ENCODE measurements at places on chromosomes 6 and 20.

GRCh38 chr6:5811997-5812396, 194.7 kb downstream of the NRN1 start:
- no peak for DNase-seq

DNA sequence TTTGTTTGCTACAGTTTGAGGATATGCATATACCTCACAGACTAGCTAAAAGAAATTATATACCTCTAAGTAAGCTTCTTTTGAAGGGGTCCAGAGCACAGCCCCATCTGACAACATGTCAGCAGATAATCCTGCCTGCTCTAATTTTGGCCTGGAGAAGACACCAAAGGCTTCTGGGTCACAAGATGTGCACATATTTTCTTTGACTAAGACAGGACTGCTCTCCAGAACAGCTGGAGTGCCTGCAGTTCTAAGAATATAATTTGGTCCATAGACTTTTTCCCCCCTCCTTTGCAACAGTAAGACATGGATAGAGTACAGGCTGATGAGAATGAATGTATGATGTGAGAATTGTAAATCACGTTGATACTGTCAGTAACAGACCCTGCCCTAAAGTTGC, 107.9 kb upstream of the KCNK16 start:
- no peak for DNase-seq

GRCh38 chr6:45949256-45949655, 66.4 kb downstream of the CLIC5 start:
- no peak for DNase-seq

DNA sequence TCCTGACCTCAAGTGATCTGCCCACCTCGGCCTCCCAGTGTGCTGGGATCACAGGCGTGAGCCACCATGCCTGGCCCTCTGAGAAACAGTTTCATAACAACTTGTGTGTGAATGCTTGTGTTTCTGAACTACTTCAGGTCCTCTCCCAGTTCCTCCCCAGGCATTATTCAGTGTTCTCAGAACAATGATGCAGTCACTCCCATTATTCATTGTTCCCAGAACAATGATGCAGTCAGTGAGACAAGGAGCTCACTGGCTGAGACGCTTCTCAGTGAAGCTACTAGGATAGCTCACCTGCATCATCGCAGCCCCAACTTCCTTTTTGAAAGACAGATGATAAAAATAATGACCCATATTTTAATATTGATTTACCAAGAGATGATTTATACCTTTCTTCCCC, 71.5 kb downstream of the NDUFAF5 start:
- no peak for DNase-seq
